ENCODE measurements at places on chromosomes 1 and 21. TPM values are rescaled to one million over a fixed set of nuclear protein-coding genes. Genes with fewer than 3 reads are reported as not detected.

The MYOM3 gene
- total RNA-seq = 0.09 TPM

- DNase-seq = no peak
Measured at GRCh38 chr21:28150778-28151177, 841.9 kb downstream of the LTN1 start.

DNA sequence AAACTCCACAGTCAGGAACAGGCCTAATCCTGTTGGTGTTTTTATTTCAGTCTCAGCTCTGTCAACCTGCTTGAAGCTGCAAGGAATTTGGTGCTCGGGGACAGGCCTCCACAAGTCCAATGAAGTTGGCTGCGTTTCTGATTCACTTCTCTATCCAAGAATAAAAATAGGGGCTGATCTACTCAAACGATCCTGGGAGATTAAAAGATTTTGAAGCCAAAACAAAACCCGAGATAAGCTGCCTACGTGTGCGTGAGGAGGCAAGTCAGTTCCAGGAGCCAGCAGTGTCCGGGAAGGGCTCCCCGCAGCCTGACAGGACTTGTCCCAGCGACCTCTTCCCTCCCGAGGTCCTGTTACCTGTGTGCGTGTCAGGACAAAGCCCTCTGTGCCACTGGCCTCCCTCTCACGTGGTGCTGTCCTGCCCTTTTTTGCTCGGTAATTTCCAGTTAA lies 98.0 kb downstream of the ETS2 start:
- DNase-seq = no peak

The NCSTN gene
- total RNA-seq = 34.4 TPM

DNA sequence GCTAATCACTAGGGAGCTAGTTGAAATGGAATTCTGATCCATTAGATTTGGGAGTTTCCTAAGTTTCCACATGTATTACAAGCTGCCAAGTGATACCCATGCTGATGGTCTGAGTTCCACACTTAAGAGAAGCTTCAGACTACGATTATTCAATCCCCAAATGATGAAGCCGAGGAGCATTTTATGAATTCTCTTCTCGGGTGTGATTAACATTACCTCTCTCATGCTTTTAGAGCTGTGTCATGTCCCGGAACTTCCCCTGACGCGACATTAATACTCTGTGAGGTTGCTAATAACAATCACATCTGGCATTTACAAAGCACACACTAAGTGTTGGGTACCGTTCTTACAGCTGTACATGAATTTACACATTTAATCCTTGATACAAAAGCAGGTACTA lies 63.0 kb downstream of the KCNJ15 start:
- DNase-seq = no peak

DNA sequence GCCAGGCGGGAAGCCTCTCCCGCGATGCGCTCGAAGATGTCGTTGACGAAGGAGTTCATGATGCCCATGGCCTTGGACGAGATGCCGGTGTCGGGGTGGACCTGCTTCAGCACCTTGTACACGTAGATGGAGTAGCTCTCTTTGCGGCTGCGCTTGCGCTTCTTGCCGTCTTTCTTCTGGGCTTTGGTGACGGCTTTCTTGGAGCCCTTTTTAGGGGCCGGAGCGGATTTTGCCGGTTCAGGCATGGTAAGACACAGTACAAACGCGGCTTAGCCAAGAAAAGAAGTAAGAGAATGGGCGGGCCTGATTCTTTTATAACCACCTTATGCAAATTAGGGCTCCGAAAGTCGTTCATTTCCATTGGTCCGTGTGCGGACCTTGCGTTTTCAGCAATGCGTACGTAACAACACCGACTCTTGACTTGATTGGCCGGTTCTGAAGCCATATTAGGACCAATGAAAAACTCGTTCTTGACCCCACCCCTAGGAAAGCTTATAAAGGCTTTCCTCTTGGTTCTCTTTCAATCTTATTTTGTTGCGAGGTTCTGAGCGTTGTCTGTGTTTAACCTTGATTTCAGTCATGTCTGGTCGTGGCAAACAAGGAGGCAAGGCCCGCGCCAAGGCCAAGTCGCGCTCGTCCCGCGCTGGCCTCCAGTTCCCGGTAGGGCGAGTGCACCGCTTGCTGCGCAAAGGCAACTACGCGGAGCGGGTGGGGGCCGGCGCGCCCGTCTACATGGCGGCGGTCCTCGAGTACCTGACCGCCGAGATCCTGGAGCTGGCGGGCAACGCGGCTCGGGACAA lies 12.8 kb upstream of the BOLA1 start:
- DNase-seq = peak; percentile 97

DNA sequence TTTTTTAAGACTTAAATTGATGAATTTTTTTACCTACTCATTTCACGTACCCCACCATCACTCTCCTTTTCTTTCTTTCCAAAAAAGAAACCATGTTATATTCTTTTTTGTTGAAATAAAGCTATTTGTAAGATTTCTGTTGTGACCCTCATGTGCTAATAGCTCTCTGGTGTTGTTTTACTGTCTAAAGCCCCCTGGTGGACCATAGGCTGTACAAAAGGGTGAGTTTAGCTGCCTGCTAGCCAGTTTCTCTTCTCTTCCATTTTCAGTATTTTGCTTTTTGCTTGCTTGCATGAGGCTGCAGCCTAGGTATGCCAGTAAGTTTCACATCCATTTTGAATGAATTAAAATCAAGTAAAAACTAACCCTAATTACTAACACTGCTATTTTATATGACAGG lies 15.6 kb upstream of the VAMP3 start:
- no peak for DNase-seq

The ARHGEF10L gene
- 33.8 TPM for total RNA-seq

The TSACC gene
- total RNA-seq = not detected

The CFAP107 gene
- 0.91 TPM for total RNA-seq

The SELL gene
- total RNA-seq = 1.3 TPM

The SDE2 gene
- total RNA-seq = 21.3 TPM

DNA sequence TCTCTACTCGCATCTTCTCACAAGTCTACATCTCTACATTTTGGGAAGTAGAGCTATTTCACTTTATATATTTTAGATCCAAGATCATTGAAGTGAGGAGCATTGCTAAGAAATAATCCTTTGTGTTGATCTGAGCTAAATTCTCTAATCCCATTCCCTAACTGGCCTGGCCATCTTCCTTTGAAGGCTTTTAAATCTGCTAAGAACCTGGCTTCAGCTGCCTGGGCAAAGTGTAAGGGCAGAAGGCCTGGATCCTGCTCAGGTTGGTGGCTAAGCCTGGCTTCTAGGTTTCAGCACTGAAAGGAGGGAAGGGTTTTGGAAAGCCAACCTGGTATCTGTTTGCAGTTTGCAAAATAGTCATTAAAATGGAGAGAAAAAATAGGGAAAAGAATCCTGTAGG lies 167.6 kb downstream of the BRINP2 start:
- DNase-seq = no peak

DNA sequence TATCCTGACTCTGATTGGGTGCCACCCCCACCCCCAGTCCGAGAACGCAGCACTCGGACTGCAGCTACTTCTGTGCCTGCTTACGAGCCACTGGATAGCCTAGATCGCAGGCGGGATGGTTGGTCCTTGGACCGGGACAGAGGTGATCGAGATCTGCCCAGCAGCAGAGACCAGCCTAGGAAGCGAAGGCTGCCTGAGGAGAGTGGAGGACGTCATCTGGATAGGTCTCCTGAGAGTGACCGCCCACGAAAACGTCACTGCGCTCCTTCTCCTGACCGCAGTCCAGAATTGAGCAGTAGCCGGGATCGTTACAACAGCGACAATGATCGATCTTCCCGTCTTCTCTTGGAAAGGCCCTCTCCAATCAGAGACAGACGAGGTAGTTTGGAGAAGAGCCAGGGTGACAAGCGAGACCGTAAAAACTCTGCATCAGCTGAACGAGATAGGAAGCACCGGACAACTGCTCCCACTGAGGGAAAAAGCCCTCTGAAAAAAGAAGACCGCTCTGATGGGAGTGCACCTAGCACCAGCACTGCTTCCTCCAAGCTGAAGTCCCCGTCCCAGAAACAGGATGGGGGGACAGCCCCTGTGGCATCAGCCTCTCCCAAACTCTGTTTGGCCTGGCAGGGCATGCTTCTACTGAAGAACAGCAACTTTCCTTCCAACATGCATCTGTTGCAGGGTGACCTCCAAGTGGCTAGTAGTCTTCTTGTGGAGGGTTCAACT lies 2.1 kb downstream of the RBM15 start:
- DNase-seq = no peak

The MARCKSL1 gene
- 164 TPM for total RNA-seq

- DNase-seq = no peak
Measured at GRCh38 chr1:211336775-211337174, 10.1 kb downstream of the TRAF5 start.

GRCh38 chr1:41394959-41395956 lies 34.0 kb downstream of the FOXO6 start:
- peak; percentile 34 for DNase-seq

- no peak for DNase-seq
Measured at GRCh38 chr1:46034601-46035516, 97.6 kb downstream of the PIK3R3 start.

DNA sequence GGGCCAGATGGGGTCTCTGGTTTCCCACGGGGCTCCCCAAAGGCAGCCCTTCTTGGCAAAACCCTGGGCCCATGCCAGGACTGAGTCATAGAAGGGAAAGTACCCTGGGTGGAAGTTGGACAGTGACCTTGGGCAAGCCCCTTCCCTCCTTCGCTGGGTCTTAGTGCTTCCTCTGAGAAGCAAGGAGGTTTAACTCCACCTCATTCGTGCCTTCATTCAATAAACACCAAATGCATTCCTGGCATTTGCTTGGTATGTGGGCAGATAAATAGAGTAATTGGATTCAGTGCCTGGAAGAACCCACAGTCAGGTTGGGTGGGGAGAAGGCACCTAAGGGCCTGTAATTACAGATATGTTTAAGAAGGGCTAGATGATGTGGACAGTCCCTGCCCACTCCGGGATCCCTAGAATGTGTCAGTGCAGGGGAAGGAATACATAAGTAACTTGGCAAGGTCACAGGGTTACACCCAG lies 36.3 kb upstream of the CITED4 start:
- no peak for DNase-seq

The SLC22A15 gene
- total RNA-seq = 32.8 TPM

- no peak for DNase-seq
Measured at GRCh38 chr1:24861821-24862727, 68.0 kb downstream of the RUNX3 start.

The NUP133 gene
- total RNA-seq = 42.4 TPM

GRCh38 chr1:200380589-200381021 lies 29.2 kb downstream of the ZNF281 start:
- DNase-seq = no peak

DNA sequence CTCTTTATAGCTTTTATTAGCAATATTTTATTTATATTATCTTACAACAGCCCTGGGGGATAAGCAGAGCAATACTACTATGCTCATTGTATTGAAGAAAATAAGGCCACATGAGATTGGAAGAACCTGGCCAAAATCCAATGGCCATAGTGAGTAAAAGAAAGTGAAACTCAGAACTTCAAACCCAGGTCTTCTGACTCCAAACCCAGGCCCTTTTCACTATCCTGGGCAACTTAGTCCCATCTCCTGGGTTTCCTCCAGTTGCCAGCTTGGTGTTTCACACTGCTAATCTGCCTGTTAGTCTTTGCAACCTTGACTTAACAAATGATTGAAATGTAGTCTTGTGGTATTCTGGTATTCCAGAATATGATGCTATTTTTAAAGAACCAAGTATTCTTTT lies 22.4 kb upstream of the EXO1 start:
- no peak for DNase-seq

DNA sequence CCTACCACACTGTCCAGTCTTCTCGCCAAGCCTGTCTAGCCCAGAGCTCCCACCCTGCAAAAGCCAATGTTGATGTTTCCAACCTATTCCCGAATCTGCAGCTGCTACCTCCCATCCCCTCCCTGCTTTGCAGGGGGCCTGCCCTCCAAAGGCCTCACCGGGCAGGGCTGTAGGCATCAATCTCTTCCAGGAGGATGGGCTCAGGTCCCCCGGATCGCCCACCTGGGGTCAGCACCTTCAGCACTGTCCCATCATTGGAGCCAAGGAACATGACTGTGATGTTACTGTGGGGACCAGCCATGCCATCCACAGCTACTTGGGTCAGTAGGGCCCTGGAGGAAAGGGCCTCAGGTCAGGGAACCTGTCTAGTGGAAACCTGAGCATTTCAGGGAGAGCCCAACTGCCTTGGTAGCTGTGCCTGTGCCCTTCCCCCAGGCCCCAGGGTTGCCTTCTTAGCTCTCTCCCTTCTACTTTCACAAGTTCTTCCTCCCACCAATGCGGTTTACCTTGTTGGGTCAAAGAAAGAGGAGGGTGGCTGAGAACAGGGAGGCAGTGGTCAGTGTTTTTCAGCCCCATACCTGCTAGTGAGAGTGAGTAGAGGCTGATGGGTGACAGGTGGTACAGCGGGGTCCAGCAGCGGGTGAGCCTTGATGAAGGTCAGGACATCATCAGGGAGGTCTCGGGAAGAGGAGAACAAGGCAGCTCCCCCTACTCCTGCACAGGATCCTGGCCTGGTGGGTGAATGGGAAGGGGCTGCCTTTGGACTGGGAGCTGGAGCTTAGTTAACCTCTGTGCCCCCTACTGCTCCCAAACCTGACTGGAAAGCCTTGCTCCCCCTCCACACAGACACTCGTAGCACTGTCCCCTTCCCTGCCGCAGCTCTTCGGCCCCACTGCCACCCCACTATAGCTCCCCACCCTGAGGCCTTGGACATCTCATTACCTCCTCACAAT lies 10.7 kb downstream of the SEMA6C start:
- no peak for DNase-seq

DNA sequence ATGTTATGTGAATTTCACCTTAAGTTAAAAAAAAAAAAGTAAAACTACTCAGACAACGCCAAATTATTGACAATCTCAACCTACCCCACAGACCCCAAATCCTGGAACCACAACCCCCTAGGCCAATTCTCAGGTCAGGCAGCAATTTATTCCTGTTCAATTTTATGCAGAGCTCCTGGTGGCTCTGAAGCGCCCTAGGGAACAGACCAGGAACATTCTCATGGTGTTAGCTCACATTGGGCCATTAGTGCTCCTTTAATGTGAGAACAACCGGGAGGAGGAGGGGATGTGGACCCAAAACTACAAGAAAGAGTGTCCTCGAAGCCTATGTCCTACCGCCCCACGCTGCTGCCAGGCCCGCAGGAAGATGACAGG lies 403 bp upstream of the PSEN2 start:
- no peak for DNase-seq

GRCh38 chr21:23853796-23854379 lies 1753.4 kb downstream of the MRPL39 start:
- peak; percentile 12 for DNase-seq

GRCh38 chr1:52674497-52675384 lies 23.4 kb downstream of the COA7 start:
- DNase-seq = no peak

The IFFO2 gene
- total RNA-seq = 6.5 TPM

GRCh38 chr1:151980287-151981177 lies 13.1 kb downstream of the S100A10 start:
- DNase-seq = no peak
